ENCODE measurements at places on chromosomes 2 and 18.
A peak's percentile ranks its signal among the peaks of the same experiment; 100 is the strongest.

GRCh38 chr2:28602751-28603639 lies 107.1 kb downstream of the PLB1 start:
- no peak for DNase-seq

GRCh38 chr18:45107425-45107824 lies 426.7 kb downstream of the SETBP1 start:
- DNase-seq: no peak

GRCh38 chr2:214575030-214575429 lies 164.2 kb downstream of the VWC2L start:
- DNase-seq: no peak

DNA sequence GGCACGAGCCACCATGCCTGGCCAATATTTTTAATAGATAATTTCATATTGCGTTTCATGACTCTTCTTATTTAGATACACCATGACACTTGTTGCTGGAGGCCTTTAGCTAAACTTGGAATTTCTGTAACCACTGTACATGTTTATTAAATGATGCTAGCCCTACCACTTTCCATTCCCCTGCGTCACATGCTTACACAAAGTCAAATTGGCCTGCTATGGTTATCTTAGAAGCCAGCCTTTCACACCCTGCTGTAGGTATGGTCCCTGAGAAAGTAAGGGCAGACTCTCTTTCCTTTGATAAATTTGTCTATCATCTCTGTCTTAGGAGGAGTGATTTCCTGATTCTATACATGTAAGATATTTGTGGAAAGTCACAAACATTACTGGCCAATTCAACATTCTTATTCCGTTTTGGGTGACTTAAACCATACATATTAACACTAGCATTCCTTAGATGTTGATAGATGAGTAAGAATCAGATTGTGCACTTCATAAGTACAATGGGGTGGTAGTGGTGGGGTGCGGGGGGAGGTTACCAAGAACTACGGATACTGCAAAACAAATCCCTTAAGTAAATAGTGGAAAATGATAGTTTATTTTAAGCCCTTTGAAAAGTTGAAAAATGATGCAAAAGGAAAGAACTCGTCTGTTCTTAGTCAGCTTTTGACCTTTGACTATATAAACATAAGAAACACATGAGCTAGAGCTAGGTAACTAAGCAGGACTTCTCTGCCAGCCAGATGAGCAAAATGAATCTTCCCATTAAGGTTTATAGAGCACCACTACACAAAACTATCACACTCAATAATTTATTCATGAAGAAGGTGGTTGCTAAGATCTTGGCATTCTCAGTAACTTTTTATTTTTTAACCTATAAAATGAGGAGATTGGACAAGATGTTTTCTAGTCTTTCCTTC lies 7.9 kb upstream of the NDUFV2 start:
- DNase-seq: peak; percentile 44

GRCh38 chr2:189113963-189114362 lies 65.6 kb downstream of the COL5A2 start:
- DNase-seq: no peak

- DNase-seq: no peak
These were observed 45.8 kb downstream of the LAMA3 start for GRCh38 chr18:23735021-23735464.
